Neuronal stem cell (in vitro differentiated cells): ENCODE measurements at places on chromosomes 2 and 18.

DNA sequence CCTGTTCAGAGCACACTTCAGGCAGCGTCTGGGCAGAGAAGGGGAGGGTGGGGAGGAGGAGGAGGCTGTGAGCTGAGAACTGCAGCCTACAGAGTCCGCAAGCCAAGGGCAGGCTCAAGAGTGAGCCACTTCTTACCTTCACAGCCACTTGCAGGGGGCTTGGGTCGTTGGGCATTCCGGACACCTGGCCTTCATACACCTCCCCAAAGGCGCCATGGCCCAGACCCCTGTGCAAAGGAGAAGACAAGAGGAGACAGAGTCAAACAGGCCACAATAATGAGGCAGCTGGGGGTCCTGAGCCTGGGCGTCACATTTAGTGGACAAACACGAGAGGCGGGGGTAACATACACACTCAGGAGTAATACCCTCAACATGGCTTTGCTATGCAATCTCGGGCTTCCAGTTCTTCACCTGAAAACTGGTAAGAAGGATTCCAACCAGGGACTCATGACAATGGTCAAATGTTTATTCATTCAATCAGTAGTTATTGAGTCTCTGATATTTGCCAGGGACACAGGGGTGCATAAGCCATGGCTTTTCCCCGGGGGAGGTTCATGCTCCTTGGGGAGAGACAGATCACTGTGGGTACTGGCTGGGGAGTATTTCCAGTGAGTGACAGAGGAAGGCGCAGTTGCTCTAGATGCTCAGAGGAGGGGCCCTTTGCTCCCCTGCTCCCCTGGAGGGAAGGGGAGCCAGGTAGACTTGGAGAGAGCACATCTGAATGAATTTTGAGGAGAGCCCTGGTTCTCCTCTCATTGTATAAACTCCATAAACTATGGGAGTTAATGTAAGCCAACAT lies 107.4 kb downstream of the CLIP4 start:
- DNase-seq = no peak

- DNase-seq = no peak
These were observed 15.4 kb upstream of the STAT1 start for GRCh38 chr2:191029280-191029950.

- DNase-seq = no peak
These were observed 153.6 kb downstream of the UPP2 start for GRCh38 chr2:158255257-158255656.

DNA sequence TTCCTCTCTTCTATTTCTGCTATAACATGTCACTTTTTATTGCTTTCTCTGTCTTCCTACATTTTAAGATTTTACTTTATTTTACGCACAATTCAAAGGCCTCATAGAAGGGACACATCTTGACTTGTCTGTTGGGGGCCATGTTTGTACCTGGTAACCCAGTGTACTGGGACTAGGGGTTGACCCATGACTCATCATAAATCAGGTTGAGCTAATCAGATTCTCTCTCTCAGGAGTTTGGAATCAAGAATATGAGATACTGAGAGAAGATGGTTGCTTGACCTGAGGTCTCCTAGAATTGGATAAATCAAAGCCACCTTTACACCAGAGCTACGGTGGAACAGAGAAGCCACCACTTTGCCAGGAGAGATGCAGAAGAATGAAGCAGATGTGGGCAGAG lies 153.0 kb downstream of the UXS1 start:
- no peak for DNase-seq

DNA sequence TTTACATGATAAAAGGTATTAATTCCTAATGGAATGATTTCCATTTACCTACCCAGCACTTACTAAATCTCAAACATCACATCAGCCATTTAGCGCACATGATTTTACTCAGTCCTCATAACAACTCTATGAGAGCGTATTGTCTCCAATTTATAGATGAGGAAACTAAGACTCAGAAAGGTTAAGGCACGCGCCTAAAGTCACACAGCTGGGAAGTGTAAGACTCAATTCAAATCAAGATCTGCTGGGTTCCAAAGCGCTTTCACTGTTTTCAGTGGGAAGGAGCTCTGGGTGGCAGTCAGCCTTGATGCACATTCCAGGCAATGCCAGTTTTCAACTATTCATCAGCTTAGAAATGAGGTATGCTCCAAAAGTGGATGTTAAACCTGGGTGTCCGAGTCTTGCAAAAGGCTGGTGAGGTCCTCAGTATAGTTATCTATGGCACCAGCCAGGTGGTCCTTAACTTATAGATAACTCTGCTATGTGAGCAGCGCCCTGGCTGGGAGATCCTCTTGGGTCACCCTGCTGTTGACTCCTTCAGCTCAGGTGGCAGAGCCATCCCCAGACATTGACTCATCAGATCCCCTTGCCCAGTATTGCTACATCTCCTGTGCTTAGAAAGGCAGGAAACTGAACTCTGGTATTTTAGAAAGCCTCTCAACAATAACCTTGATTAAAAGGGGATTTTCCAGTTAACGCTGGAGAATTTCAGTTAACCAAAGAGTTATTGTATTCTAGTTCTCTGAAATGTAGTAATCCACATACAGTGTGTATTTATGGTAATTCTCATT lies 47.1 kb downstream of the SLC4A1AP start:
- no peak for DNase-seq

DNA sequence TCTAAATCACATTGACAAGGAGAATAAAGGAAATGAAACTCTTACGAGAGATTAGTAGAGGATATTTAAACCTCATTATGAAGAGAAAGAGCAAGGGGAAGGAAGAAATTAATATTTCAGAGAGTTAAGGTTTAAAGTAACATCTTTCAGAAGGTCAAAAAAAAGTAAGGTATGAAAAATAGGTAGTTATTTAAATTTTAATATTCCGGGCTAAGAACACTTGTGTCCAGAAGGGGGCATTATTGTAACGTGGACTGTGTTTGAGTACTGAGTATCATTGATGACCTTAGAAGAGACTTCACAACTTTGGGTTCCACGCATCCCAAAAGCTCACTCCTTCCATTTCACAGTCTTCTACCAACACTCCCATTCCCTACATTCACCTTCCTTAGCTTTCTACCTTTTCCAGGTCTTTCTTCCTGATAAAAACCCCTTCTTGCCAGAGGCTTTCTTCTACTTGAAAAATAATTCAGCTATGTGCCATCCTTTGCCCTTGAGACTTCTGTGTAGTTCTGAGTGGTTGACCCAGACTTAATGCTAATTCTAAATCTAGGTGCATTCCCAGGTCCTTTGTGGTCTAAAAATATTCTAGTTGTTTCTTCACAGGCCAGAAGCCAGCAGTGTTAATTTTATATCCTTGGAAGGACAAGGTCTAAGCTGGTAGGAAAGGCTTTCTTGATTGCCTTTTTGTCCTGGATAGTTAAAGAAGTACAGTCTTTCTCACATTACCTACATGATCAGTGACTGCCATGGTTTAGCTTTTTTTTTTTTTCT lies 16.5 kb downstream of the DYNC1I2 start:
- peak; percentile 30 for DNase-seq

DNA sequence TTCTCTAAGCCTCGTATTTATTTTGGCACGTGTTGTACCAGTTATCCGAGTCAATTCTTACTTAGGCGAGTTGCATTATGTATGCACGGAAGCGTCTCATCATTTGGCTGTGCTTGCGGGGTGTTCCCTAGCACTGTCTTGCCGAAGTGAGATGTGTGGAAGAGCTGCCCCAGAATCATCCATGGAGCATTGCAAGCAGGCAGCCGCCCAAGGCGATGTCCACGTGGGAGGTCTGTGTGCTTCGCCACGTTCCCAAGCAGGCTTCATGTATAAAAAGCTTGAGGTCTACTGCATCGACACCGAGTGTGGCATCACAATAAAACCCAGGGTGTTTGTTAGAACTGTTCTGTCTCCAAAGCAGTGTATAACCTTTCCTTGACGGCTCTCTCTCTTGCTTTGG lies 849.9 kb downstream of the DCDC2C start:
- DNase-seq = no peak

DNA sequence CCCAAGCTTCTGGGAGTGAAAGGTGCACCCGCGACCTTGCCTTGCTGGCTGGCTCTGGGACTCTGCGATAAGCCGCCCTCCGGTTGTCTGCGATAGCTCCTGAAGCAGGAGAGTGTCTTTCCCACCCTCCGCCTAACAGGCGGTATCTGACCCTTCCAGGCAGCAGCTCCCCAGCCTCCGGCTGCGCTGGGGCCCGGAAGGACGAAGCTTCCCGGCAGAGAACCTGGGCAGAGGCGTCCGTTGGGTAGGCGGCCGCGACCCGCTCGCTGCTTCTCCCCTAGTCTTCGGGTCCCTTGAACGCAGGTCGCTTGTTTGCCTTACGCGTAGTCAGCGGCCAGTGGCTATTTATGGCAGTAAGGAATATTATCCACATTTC lies 446 bp upstream of the RHBDD1 start:
- no peak for DNase-seq

- DNase-seq = no peak
These were observed 145.1 kb upstream of the ITGB6 start for GRCh38 chr2:160345071-160345764.

DNA sequence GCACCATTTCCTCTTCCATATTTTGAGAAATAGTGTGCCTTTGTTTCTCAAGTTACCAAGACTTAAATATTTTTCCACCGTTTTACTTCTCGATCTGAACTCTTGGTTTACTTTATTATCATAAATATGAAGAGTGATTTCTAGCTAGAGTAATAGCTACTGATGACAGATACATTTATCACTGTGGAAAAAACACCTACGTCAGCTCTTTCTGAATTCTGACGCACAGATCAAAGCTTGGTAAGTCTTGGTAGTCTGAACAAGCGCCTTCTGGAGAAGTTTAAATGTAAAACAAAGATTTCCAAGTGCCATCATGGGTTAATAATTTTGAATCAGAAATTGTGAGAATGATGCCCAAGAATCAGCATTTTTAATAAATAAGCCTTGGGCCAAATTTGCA lies 367.7 kb downstream of the DPP10 start:
- no peak for DNase-seq

GRCh38 chr18:75199327-75199726 lies 9.6 kb downstream of the PTGR3 start:
- no peak for DNase-seq

GRCh38 chr2:166334805-166335204 lies 40.9 kb downstream of the SCN9A start:
- DNase-seq = no peak

DNA sequence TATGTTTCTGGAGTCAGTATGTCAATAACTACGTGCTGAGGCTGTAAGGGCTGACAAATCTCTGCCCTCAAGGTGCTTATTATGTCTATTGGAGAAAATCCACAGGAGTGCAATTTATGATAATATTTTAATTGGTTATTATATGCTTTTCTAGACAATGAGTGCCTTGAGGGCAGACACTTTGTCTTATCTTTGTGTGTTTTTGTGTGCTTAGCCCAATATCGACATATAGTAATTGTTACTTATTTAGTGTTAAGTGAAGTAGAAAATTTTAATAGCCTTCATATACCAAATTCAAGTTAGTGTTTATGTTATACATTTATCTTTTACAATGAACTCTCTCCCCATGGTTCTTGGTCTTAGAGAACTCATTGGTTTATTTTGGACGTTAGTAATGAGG lies 118.9 kb downstream of the WDR7 start:
- no peak for DNase-seq

DNA sequence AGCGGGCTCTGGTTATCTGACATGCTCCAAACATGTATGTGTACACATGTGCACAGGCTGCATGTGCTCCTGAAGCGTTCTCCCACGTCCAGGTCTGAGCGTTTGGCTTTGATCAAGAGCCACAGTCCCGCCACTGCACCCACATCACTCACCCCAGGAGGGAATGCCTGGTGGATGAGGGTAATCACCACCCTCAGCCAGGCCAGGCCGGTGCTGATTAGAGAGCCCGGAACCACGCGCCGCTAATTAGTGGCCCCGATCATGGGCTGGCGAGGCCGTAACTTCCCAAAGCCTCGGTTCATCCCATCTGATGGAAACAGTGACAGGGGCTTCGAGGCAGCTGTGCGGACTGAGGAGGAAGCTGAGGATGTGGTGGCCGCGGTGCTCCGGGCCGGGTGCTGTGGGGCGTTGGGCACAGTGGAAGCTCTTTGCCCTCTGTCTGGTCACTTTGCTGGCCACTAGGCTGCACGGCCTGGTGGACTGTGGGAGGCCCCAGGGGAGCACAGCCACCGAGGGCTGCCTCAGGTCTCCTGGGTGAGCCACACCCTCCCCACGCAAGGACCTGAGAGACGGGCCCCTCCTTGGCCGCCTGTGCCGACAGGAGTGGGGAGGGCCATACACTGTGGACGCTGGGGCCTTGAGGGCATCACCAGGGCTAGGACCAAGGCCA lies 219.4 kb downstream of the TWIST2 start:
- no peak for DNase-seq

DNA sequence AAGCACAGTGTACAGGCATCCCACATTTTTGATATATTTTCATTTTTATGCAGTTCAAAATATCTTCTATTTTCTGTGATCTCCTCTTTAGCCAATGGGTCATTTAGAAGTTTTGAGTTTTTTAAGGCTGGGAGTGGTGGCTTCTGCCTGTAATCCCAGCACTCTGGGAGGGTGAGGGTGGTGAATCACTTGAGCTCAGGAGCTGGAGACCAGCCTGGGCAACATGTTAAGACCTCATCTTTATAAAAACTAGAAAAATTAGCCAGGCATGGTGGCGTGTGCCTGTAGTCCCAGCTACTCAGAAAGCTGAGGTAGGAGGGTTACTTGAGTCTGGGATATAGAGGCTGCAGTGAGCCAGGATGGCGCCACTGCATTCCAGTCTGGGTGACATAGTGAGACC lies 17.8 kb downstream of the UBR3 start:
- no peak for DNase-seq

DNA sequence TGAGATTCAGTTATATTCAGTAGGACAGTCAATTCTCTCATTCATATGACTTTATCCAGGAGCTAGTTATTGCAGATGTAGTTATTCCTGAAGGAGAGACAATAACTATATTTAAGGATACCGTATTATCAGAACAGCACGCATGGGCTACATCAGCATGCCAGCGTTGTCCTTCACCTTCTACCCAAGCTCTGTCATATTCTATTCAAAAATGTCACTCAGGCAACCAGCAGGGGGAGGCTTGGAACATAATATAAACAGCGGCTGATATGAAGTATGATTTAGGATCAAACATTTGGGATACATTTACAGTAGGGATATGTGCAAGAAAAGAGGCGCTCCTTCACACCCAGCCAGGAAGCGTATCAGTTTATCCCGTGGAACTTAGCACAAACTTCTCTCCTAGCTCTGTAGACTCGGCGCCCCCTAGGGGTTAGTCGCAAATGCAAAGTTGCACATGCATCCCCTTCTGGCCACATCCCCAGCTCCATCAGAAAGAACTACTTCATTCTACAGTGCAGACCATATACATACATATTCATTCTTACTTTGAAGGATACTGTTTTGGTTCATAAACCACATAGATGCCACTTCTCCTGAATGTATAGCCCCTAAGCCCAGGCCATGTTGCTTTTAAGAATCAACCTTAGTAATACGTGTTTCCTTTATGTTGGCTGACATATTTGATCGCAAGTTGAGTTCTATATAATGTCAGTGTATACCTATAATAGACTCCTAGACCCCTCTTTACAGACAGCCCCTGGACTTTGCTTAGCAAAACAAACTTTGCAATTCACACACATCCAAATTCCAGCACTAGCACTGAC lies 759.4 kb downstream of the ADCYAP1 start:
- peak; percentile 39 for DNase-seq

DNA sequence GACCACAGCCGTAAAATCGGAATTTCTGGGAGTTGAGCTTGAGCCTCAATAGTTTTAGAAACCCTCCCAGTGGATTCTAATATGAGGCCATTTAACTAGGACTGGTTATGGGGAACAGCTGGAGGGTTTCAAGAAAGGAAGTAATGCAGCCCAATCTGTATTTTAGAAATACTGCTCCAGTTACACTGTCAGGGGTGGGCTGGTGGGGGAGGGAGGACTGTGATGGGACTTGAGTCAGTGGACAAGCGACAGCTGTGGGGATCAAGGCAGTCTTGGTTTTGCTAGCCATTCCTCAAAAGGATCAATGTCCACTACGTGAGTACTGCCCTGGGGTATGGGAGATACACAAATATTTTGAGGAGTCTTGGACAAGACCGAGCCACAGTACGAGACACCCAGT lies 34.8 kb downstream of the ASB1 start:
- DNase-seq = no peak
